SK-N-SH (cell line): ENCODE measurements at places on chromosomes 2 and 18. TPM values are rescaled to one million over a fixed set of nuclear protein-coding genes. Genes with fewer than 3 reads are reported as not detected.

- H3K27me3 ChIP-seq, result no peaks in the 10 kb centered on the region
- no peak overlapping the region for H3K4me3 ChIP-seq
- peaks cover 2% of the 10 kb centered on the region for H3K36me3 ChIP-seq
- peaks cover 5% of the 10 kb centered on the region; the same call in 1 of the 2 replicates for H3K4me1 ChIP-seq
- DNase-seq, result no peak
Measured at GRCh38 chr18:68725346-68725745, 10.4 kb upstream of the TMX3 start.

- H3K36me3 ChIP-seq, result no peaks in the 10 kb centered on the region
- DNase-seq, result no peak
- H3K27me3 ChIP-seq, result no peaks in the 10 kb centered on the region
- peaks cover 38% of the 10 kb centered on the region for H3K4me1 ChIP-seq
- peak overlapping the region; percentile 96 for H3K27ac ChIP-seq
- H3K4me3 ChIP-seq, result no peak overlapping the region
Measured at GRCh38 chr2:160223560-160223959, 23.5 kb upstream of the ITGB6 start.

- H3K4me3 ChIP-seq, result no peak overlapping the region
- no peaks in the 10 kb centered on the region for H3K27me3 ChIP-seq
- H3K4me1 ChIP-seq, result peaks cover 8% of the 10 kb centered on the region; the same call in 1 of the 2 replicates
Measured at GRCh38 chr2:176160251-176160985, 3.3 kb downstream of the HOXD3 start.

DNA sequence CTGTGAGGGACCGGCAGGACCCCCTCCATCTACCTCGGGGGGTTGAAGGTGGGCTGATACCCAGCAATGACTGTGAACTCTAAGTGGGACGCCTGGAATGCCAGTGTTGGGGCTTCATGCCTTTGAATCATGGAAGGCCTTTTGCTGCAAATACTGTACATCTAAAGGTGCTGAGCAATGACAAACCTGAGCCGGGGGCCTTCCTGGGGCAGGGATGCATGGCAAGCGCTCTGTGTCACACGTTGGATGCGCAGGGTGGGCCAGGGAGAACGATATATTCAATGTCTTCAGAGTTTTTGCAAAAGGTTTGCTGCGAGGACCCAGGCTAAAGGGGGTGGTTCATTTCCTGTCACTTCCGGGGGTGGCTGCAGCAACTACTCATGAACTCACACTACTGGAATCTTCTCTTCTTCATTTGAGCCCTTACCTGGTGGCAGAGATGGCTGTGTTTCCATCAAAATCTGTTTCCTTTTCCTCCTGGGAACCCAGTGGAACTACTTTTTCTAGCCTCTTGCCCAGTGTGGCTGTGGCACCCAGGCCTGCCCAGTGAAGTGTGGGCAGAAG is 24.1 kb upstream of the INHBB start:
- H3K27ac ChIP-seq, result no peak overlapping the region
- H3K4me3 ChIP-seq, result no peak overlapping the region
- H3K4me1 ChIP-seq, result no peaks in the 10 kb centered on the region
- no peaks in the 10 kb centered on the region for H3K36me3 ChIP-seq
- DNase-seq, result no peak

- no peak overlapping the region for H3K27ac ChIP-seq
- no peak overlapping the region for H3K4me3 ChIP-seq
- 0 out of 2 replicates have a peak, but pooled peaks cover 4% of the 10 kb centered on the region for H3K4me1 ChIP-seq
- no peak for DNase-seq
- H3K27me3 ChIP-seq, result no peaks in the 10 kb centered on the region
- H3K36me3 ChIP-seq, result peaks cover 91% of the 10 kb centered on the region
Measured at GRCh38 chr2:229774237-229774636, 59.9 kb upstream of the DNER start.

GRCh38 chr2:195898505-195899191 is 170.0 kb downstream of the DNAH7 start:
- H3K4me3 ChIP-seq, result no peak overlapping the region
- DNase-seq, result peak; percentile 65
- H3K36me3 ChIP-seq, result no peaks in the 10 kb centered on the region
- peaks cover 7% of the 10 kb centered on the region for H3K4me1 ChIP-seq
- peak overlapping the region; percentile 87 for H3K27ac ChIP-seq

DNA sequence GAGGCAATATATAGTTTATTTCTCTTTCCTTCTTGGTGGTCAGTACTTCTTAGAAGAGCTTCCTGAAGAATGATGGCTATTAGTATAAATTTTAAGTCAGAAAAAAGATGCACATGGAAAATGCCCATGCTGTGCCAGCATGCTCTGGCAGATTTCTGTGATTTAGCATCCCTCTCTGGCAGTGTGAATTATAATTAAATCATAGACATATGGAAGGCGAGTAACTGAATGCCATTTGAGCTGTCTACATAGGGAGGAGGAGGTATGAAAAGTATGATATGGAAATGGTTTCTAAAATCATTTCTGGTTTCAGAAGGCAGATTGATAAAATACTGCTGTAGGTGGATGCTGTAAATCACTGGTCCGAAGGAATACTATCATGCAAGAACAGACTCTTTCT is 754.9 kb upstream of the LRATD1 start:
- no peak overlapping the region for H3K27ac ChIP-seq
- H3K4me3 ChIP-seq, result no peak overlapping the region
- no peak for DNase-seq
- H3K36me3 ChIP-seq, result no peaks in the 10 kb centered on the region
- H3K4me1 ChIP-seq, result no peaks in the 10 kb centered on the region
- no peaks in the 10 kb centered on the region for H3K27me3 ChIP-seq

DNA sequence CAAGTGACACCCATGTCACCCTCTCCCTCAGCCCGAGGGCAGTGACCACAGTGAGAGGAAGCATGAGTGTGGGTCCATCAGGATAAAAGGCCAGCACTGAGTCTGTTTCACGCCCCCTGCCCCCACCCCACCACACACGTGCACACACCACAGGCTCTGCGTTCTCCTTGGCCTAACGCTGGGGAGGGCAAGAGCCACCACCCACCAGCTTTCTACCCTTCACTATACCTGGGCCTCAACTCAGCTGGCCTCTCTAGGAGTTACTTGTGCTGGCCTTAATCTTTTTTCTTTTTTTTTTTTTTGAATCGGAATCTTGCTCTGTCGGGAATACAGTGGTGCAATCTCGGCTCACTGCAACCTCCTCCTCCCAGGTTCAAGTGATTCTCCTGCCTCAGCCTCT is 140.5 kb downstream of the ZFP36L2 start:
- H3K27me3 ChIP-seq, result no peaks in the 10 kb centered on the region
- no peak for DNase-seq
- peaks cover 58% of the 10 kb centered on the region for H3K4me1 ChIP-seq
- H3K36me3 ChIP-seq, result no peaks in the 10 kb centered on the region

DNA sequence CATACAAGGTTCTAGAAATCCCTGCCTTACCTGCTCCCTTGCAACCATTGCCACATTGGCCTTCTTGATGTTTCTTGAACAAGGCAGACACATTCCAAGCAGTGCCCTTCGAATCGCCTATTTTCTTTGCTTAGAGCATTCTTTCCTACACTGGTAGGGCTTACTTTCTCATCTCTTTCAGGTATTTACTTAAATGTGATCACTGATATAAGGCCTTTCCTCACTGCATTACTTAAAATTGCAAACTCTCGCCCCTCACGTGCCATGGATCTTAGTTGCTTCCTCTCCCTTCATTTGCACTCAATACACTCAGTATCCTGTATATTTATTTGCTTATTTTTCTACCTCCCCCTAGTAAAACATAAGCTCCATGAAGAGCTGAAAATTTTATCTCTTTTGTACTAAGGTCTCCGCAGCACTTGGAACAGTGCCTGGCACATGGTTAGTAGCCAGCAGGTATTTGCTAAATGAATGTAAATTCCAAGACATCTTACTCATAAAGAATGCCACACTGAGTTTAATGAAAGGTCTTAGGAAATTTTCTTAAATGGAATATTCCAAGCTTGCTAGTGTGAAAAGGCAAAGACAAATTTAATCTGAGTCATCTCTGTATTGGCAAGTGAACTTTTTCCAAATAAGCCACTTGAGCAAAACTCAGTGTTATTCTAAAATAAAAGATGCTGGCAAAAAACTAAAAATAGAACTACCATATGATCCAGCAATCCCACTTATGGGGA is 42.4 kb upstream of the FIGN start:
- no peaks in the 10 kb centered on the region for H3K27me3 ChIP-seq
- H3K36me3 ChIP-seq, result no peaks in the 10 kb centered on the region
- no peaks in the 10 kb centered on the region for H3K4me1 ChIP-seq
- DNase-seq, result no peak
- peak overlapping the region; percentile 15 for H3K27ac ChIP-seq

- H3K36me3 ChIP-seq, result no peaks in the 10 kb centered on the region
- no peaks in the 10 kb centered on the region for H3K27me3 ChIP-seq
- no peak overlapping the region for H3K4me3 ChIP-seq
- no peak for DNase-seq
- no peaks in the 10 kb centered on the region for H3K4me1 ChIP-seq
Measured at GRCh38 chr2:42823744-42824453, 31.5 kb upstream of the HAAO start.

DNA sequence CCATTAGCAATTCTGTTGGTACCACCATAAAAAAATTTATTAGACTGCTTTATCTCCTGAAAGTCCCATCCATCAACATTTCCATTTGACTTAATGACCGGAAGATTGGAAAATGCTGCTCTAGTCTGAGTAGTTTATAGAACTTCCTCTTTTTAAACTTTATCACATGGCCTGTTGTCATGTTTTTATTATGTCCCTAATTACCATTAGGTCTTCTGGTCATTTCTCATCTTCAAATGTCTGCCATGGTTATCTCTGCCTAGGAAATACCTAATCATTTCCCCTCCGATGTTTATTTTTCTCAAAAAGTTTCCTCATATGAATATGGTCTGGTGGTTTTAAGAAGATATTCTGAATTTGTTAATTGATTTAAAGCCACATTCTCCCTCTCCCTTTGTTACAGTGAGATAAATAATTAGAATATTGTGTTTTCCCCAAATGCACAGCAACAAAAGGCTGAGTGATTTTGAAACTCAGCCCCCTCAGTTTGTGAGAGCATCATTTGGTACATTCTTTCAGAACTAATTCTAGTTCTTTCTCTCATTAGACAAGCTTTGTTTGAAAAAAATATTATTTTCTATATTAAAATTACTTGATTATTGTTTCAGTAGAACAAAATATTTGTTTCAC is 317.1 kb upstream of the ST6GAL2 start:
- H3K36me3 ChIP-seq, result no peaks in the 10 kb centered on the region
- H3K27ac ChIP-seq, result no peak overlapping the region
- H3K4me1 ChIP-seq, result no peaks in the 10 kb centered on the region
- DNase-seq, result no peak
- no peaks in the 10 kb centered on the region for H3K27me3 ChIP-seq
- H3K4me3 ChIP-seq, result no peak overlapping the region

GRCh38 chr2:109317471-109318095 is 188.6 kb downstream of the SH3RF3 start:
- H3K27ac ChIP-seq, result no peak overlapping the region
- DNase-seq, result no peak
- no peak overlapping the region for H3K4me3 ChIP-seq

KCNS3 gene
- 0.05 and 0.07 TPM in 2 replicates for polyA plus RNA-seq

UPP2 gene
- polyA plus RNA-seq, result not detected in 2 replicates

SYT4 gene
- polyA plus RNA-seq, result 0.44 and 1.3 TPM in 2 replicates

NOSTRIN gene
- not detected in 2 replicates for polyA plus RNA-seq
